Activated T-cell treated with anti-CD3 and anti-CD28 coated beads, Interleukin-2, amount 50 U/mL, for 24 hours (primary cell): ENCODE measurements at places on chromosomes 3 and 15.
A peak's percentile ranks its signal among the peaks of the same experiment; 100 is the strongest.

- no peak for DNase-seq
These were observed 33.5 kb upstream of the PDE8A start for GRCh38 chr15:84947947-84948830.

DNA sequence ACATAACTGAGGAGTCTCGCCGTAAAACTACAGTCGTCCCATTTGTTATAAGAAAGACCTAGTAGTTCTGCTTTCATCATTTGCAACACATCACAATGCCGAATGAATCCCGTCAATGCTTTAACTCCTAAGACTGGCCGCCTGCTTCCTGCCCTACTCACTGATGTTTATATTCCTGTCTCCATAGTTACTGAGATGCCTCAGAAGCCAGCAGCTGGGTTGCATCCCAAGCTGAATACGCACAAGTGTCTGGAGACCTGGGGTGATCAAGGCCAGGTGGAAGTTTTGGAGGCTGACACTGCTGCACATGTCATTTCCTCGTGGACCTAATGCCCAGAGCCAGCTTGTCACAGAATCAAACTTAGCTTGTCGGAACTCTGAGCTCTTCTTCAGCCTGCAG is 95.2 kb upstream of the UBE2E1 start:
- DNase-seq = no peak

DNA sequence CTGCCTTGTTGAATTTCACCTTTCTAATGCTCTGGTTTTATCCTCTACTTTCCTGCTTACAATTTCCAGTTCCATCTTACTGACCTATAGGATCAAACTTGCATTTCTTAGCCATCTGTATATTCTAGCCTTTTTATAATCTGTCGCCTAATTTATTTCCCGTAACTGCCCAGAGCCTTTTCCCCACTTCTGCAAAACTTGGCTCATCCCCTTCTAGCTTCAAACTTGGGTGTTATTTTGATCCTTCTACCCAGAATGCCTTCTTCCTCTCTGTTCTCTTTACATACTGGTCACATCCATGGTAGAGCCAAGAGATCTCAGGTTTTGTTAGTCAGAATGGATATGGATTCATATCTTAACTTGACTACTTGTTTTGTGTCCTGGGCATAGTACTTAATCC is 2.6 kb downstream of the SACM1L start:
- no peak for DNase-seq

- DNase-seq = no peak
These were observed 78.3 kb downstream of the WNT7A start for GRCh38 chr3:13801361-13802204.

DNA sequence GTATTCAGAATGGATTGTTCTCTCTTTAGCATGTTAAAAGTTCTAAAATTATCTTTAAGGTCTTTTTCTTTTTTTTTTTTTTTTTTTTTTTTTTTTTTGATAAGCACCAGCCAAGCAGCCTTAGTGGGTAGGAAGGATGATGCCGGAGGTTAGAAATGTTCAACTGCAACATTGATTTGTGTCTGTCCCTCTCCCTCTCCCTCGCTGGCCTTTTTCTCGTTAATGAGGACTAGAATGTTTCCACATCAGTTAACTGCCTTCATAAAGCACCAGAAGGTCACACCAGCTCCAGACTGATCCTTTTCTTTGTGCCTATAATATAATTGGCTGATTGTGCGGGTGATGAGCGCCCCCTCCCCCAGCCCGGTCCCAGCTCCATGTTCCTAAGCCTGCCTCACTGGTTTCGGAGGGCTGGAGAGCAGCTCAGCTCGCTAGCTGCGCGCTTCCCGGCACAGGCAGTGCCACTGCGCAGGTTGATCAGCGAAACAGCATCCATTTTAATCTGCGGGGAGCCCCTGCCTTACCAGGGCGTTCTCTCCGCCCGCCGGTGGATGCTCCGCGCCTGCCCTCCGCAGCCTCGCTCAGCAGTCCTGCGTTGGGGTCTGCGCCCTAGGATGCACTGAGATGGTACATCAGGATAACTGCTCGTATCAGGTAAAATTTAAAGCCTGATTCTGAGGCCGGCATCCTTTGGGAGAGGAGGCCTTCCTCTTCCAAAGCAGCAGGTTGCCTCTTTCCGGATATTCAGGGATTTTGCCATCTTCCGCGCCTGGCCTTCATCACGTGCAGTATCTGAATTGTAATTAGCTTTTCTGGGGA is 148.9 kb upstream of the IL12A start:
- peak; percentile 29 for DNase-seq

- no peak for DNase-seq
These were observed 33.3 kb downstream of the SLC25A36 start for GRCh38 chr3:140974900-140975299.

DNA sequence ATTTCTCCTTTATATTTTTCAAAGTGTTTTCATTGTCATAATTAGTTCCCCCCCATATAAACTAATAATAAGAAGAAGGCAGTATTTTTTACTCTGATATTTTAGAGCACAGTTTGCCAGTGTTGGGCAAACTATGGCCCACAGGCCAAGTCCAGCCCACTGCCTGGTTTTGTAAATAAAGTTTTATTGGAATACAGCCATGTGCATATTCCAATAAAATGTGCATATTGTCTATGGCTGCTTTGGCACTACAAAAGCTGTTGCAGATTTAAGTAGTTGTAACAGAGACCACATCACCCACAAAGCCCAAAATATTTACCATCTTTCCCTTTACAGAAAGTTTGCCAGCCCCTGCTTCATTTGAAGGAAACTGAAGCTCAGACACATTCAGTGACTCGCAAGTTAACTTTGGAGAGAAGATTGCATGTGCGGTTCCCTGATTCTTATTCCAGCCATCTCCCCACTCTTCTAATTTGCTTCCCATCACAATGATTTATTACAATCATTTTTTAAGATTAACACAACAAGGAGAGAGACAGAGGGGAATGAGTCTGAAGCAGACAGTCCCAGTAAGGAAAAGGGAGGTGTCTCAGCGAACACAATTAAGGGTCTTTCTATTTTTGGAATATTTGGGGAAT is 48.9 kb downstream of the RFTN1 start:
- DNase-seq = no peak

DNA sequence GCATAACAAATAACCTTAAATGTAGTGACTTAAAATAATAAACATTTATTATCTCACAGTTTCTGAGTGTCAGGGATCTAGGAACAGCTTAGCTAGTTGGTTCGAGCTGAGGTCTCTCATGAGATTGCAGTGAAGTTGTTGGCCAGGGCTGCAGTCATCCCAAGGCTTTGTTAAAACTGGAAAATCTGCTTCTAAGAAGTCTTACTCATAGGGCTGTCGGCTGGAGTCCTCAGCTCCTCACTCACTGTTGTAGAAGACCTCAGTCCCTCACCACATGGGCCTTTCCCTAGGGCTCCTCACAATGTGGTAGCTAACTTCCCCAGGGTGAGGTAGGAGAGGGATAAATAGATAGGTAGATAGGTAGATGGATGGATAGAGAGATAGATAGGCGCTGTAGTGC is 20.8 kb upstream of the SLC7A14 start:
- no peak for DNase-seq

- peak; percentile 22 for DNase-seq
These were observed 167.5 kb downstream of the GOLGA6L4 start for GRCh38 chr15:84402856-84403608.

DNA sequence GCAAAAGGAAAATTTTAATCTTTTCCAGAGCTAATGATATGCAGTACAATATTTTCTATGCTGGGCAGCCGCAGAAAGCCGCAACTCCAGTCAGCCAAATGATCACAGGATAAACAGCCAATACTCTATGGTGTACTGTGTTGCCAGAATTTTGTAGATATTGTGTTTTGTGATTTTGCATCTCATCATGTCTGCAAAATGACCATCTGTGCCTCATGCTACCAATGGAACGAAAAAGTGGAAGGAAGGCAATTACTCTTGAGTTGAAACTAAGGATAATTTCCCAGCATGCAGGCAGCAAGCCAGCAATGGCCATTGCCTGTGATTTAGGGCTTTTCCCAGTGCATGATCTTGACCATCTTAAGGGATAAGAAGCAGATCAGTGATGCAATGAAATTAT is 891.9 kb downstream of the PLOD2 start:
- DNase-seq = no peak

DNA sequence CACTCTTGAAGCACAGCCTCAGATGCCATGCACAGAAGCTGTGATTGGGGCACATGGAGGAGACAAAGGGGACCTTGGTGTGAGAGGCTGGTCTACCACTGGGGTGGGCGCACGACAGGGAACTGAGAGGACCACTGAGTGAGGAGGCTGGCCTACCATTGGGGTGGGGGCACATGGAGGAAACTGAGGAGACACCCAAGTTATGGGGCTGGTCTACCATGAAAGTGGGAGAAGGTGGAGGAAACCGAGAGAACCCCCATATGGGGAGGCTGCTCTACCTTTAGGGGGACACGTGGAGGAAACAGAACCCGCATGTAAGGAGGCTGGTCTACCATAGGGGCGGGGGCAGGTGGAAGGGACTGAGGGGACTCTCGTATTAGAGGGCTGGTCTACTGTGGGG is 153.4 kb downstream of the FBLN2 start:
- no peak for DNase-seq

- no peak for DNase-seq
These were observed 1.7 kb upstream of the FAM3D start for GRCh38 chr3:58668247-58668646.

- DNase-seq = no peak
These were observed 12.9 kb upstream of the ALPK3 start for GRCh38 chr15:84804005-84804900.

DNA sequence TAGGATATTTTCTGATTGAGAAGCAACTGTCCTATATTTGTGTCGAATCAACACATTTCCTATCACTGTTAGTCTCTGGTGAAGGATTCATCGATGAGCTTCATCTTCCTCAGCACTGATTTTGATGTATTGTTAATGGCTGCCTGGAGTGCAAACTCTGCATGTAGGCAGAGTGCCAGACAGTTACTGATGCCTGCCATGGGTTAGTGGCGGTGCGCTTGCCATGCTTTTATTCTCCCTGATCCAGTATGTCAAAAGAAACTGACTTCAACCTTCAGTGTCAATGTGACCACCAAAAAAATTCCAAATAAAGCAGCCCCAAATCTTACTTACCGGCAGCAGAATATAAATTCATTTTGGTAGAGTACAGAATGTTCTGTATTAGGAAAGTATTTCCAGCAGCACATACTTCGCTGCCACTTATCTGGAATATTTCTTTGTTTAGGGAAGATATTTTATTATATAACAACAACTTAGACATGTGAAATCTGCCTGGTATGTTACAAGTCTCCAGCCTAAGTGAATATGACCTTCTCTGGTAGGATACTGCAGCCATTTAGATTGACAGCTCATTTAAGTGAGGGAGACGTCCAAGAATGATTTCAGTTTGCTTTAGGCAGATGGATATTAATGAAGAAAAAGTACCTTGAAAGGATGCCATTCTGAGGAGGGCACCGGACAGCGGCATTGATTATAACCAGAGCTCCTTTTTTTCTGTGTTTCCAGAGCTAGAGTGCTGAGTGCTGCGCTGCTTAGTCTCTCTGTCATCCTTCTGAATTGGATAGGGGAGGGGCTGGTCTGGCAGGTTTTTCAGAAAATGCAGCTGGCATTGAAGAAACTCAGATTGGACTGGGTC is 59.9 kb downstream of the ARHGEF26 start:
- DNase-seq = no peak

DNA sequence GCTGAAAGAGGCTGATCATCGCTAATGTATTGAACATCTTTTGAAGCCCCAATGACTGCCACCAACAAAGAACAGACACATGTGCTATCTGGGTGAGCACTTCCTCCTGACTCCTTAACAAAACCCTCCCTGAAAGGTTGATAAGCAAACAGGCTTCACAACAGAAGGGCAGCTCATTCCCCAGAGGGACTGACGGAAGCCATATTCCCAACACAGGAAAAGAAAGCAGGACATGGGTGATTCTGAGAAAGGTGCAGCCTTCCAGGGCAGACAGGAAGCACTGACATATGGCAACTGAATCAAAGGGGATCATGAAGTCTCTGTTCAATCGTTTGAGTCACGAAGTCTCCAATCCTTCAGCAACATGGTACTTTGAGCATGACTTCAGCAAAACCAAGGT is 929.0 kb downstream of the MCTP2 start:
- no peak for DNase-seq

GRCh38 chr15:56786966-56787365 is 53.7 kb upstream of the ZNF280D start:
- DNase-seq = no peak

GRCh38 chr15:26889298-26889898 is 22.5 kb downstream of the GABRA5 start:
- DNase-seq = no peak

GRCh38 chr3:179558742-179559364 is 3.9 kb upstream of the ACTL6A start:
- peak; percentile 50 for DNase-seq
